ENCODE measurements at places on chromosomes 3 and 15. TPM values are rescaled to one million over a fixed set of nuclear protein-coding genes. Genes with fewer than 3 reads are reported as not detected.

DNA sequence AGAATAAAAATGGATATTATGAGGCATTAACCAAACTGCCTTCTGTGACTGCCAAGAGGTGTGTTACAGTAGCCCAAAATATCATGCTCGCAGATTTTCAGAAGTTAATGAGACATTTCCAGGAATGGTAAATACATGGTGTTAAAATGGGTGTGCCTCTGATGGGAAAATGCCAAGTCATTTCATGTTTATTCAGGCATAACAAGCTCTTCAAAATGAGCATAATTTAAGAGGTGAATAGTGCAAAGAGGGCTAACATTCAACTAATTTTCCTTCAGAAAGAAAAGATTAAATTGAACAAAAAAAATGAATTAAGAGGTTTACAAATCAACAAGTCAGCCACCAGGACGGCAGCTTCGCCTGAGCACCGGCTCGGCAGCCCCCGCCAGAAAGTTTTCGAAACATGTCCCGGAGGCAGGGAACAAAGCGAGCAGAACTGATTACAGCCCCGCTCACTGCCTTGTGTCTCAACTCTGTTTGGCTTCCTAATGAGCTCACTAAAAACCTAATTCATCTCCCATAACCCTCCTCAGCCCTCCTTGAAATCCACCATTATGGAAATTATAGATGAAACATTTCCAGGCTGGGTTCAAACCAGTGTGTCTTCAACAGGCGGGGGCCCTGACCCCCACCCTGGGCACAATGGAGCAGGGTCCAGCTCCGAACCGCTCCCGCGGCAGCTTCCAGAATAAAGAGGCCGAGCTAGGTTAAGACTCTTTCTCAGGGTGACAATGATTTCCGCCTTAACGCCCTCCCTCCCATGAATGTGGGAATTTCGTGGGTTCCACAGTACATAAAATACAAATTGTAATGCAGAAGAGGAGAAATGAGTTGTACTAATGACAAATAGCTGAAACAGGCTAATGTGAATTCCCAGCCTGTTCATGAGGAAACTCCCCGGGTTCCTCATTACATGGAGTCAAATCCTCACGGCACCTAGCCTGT lies 43.9 kb downstream of the MEIS2 start:
- peak; percentile 46 for DNase-seq

FGF7 gene
- total RNA-seq = 24.5 TPM

GRCh38 chr15:61828008-61828407 lies 232.2 kb downstream of the VPS13C start:
- DNase-seq = no peak

DNA sequence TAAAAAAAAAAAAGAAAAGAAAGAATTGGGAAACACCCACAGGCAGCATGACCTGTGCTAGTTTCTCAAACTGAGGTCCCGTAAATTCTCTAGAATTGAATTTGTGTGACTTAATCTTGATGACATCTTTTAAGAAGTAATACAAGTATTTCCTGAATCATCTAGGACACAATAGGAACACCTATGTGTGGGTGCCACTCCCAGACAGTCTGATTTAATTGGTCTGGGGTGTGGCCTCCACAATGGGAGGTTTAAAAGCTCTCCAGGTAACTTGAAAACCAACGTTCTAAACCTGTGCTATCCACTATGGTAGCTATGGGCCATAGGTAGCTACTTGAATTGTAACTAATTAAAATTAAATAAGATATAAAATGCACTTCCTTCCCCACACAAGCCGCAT lies 28.1 kb downstream of the CFAP92 start:
- no peak for DNase-seq

DNA sequence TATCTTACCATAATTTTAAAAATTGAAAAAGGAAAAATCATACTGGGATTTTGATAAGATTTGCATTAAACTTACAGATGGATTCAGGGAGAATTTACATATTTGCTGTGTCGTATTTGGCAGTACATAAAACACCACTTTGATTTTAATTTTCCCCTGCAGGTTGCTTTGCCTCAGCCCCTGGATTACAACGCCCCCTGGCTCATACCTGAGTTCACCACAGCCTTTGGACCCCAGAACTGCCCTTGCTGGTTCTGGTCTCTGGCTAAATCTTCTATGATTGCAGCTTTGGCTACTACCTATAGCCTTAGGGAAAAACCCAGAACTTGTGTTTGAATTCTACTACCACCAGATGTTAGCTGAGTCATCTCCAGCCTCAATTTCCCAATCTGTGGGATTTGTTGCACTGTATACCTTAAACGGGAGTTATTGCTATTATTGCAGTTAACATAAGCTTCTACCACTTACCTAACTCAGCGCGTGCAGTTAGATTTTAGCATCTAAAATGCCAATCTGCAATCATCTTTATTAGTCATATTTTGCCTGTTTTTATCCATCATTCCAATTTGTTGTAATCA lies 315.7 kb upstream of the GADL1 start:
- no peak for DNase-seq

DNA sequence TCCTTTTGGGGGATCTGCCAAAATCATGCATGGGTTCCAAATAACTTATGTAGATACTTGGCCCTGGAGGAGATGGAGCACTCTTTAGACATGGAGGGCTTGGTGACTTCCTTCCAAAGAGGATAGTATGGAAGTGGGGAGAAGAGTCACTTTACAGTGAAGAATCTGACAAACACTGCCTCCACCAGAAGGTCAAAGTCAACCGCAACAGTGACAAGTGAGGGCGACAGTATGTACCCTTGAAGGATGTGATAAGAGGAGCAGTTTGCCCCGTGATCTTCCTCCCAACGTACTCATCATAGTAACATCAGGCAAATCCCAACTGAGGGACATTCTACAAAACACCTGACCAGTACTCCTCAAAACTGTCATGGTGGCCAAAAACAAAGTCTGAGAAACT lies 62.0 kb downstream of the LMCD1 start:
- no peak for DNase-seq

RHOA gene
- 291 TPM for total RNA-seq

DNA sequence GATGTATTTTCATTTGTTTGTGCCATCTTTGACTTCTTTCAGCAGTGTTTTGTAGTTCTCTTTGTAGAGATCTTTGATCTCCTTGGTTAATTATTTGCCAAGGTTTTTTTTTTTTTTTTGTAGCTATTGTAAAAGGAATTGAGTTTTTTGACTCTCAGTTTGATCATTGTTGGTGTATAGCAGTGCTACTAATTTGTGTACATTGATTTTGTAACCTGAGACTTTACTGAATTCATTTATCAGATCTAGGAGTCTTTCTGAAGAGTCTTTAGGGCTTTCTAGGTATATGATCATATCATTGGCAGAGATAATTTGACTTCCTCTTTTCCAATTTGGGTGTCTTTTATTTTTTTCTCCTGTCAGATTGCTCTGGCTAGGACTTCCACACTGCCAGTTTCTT lies 42.2 kb upstream of the POMGNT2 start:
- no peak for DNase-seq

Data from heart left ventricle (tissue), 16 donors.